CD8-positive, alpha-beta memory T cell (primary cell): ENCODE measurements at places on chromosomes 1 and 21. TPM values are rescaled to one million over a fixed set of nuclear protein-coding genes. Genes with fewer than 3 reads are reported as not detected.

EFCAB7 gene
- 6.7 TPM for total RNA-seq

KCNA3 gene
- 40.5 TPM for total RNA-seq

KRTAP21-2 gene
- not detected for total RNA-seq

B4GALT2 gene
- total RNA-seq, result 41.7 TPM

IGSF3 gene
- 2.0 TPM for total RNA-seq

LAD1 gene
- not detected for total RNA-seq

SLFNL1 gene
- 0.09 TPM for total RNA-seq

FCAMR gene
- total RNA-seq, result not detected

PEAR1 gene
- total RNA-seq, result not detected

PLA2G2F gene
- not detected for total RNA-seq

DNA sequence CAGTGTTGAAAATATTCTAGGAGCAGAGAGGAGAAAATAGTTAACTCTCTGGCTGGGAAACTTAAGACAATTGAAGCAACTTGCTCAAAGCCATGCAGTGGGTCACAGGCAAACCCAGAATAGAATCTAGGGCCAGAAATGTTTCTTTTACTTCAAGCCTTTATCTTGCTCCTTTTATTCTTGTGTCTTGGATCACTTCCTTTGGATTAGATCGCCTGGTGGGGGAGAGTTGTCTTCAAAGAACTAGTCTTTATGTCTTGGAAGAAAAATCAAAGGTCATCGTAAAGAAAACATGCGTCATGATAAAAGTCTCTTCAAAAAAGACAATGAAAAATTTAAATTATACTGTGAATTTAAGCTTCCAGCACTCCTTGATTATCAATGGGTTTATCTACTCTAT, 493.6 kb upstream of the USP24 start:
- no peak for DNase-seq

GRCh38 chr1:151147665-151148064, 1.2 kb upstream of the SEMA6C start:
- no peak for DNase-seq

GRCh38 chr1:179824265-179824664, 53.3 kb downstream of the TOR1AIP2 start:
- no peak for DNase-seq

GRCh38 chr1:61572046-61572445, 152.9 kb downstream of the TM2D1 start:
- no peak for DNase-seq

- no peak for DNase-seq
Measured at GRCh38 chr1:91591175-91591974, 90.7 kb downstream of the CDC7 start.

DNA sequence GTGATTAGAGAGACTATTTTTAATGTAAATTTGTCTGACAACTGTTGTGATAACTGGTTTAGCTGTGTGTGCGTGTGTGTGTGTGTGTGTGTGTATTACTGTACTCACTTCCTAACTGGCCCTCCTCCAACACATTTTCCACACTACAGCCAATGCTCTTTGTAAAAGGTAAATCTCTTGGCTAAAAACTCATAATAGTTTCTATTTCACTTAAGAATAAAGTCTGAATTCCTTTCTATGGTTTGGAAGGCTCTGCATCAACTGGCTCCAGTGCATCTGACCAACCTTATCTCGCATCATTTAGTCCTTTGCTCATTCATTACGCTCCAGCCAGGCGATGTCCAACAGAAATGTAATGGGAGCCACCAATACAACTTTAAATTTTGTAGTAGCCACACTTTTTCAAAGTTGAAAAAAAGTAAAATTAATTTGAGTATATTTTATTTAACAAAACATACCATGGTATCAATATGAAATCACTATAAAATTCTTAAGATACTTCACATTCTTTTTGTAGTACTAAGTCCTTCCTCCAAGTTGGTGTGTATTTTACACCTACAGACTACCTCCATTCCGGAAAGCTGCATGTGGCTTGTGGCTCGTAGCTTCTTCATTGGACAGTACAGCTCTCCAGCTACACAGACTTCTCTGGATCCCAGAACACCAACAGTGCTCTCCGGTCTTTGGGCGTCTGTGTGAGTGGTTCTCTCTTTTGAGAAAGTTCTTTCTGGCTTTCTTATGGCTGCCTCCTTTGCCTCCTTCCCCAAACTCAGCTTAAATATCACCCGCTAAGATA, 68.9 kb downstream of the NRIP1 start:
- DNase-seq, result no peak

- DNase-seq, result no peak
Measured at GRCh38 chr21:27761623-27762022, 794.7 kb upstream of the ADAMTS5 start.

- no peak for DNase-seq
Measured at GRCh38 chr1:69913977-69914376, 291.4 kb downstream of the LRRC40 start.

DNA sequence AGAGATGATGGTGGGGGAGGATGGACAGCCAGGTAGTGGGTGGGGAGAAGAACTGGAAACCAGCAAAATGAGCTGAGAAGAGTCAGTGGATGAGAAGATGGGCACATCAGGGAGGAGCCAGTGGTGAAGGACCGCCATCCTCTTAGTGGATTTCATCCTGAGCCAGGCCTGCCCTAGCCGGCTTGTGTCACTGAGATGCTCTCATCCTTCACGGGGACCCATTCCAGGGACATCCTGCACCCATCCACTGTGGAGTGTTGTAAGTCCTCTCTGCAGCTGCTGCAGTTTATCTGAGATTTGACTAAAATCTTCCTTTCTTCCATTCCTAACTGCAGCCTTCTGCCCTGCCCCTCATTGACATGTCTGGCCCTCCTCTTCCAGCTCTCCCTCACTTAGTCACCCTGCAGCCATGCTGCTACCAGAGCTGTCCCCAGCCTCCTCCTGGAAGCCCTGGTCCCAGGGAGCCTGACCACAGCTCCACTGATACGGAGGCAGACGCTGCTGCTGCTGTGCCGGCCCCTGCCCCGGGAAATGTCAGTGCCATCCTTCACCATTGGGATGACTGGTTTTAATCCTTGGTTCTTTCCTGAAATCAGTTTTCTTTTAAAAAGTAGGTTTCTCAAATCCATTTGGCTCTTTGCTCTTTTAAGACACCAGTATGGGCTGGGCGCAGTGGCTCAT, 33.2 kb downstream of the STUM start:
- peak; percentile 7 for DNase-seq

DNA sequence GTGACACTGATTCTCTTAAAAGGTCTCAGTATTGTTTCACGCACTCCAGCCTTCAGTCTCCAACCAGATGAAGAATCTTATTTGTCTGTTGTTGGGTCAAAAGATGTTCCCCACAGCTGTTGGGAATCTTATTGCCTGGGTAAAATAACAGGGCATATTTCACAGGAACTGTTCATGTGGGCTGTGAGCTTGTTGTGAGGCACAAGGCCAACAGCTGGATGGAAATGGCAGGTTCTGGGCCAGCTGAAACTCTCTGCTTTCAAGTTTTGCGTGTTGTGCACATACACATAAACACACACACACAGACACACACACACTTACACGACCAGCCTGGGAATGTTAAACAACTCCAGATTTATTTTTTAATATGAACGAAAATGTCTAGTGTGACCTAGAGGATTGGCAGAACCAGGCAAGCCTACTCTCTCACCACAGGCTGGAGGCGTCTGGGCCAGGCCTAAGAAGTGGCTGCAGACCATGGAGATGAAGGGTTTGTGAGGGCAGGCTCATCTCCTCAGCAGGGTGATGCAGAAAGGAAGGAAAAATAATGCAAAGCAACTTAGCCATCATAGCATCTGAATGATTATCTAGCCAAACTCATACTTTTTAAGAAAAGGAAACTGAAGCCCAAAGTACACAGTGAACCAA, 357.0 kb downstream of the TTLL7 start:
- no peak for DNase-seq

- no peak for DNase-seq
Measured at GRCh38 chr21:46554431-46555224, 50.3 kb downstream of the S100B start.

DNA sequence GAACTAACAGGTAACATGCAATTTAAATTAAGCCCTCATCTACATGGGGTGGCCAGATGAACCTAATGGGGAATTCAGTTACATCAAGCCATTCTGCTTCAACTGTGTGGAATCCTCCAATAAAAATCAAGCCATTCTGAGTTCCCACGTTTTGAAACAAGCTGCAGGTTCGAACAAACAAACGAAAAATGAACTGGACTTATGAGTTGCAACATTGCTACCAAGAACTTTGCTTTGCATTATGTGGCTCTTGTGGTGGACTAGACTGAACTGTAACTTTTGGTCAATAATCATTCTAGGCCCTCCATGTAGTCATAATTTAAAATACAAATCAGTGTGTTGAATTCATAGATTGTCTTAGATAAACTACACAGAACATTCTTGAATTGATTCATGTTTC, 517.2 kb downstream of the PTBP2 start:
- no peak for DNase-seq

DNA sequence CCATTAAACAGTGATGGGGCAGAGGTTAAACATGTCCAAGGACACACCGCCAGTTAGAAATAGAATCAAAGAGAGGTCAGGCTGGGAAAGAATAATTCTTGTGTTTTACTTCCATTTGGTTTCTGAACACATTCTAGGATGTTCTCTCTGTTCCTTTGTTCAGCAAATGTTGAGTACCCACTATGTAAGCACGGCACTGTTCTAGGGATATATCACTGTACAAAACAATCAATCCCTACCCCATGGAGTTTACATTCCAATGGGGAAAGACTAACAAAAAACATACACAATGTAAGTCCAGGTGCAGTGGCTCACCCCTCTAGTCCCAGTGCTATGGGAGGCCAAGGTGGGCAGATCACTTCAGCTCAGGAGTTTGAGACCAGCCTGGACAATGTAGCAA, 6.2 kb downstream of the MYOCOS start:
- no peak for DNase-seq

DNA sequence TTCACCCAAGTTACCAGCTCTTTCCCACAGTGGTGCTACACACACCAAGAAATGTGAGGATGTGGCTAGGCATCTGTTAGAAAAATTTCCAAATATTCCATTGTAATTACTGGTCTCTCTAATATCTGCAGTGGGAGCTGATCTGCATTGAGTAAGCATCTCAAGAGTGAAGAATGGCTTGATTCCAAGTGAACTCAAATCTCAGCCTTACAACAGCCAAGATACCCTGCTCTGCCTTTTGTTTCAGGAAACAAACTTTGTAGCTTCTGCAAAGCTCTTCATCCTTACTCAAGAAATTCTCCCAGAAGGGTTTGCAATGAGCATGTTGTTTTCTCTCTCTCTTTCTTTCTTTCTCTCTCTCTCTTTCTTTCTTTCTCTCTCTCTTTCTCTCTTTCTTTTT, 181.1 kb downstream of the FCRL5 start:
- no peak for DNase-seq

DNA sequence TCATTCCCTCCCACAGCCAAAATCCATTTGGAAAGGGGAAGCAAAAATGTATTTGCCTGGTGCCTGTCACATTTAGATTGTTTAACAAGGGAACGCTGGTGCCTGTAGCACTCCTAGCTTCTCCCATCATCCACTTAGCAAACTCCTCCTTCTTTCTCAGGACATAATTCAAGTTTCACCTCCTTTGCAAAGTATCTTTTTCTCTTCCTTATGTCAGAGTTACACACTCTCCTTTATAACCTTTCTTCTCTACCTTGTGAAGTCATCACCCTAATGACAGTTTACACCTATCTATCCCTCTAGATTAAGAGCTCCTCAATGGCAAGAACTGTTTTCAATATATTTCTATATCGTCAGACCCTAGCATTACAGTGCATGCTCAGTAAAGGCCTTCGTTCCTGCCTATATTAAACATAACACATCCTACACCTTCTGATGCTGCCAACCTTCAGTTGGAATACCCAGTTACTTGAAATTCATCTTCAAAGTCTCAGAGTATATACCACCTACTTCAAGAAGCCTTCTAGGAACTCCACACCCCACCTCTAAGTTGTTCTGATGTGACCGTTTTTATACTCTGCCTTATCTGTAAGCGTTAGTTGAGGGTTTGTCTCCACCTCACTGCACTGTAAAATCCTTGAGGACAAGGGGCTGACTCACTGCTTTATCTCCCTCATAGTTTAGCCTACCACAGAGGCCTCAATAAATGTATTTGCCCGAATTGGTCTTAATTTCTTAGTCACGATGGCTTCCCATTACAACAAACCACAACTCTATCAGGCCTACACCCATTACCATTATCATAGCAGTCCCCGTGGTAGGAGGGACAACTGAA, 1.0 kb upstream of the EPS15 start:
- DNase-seq, result no peak

GRCh38 chr1:182515556-182515955, 65.6 kb downstream of the RGSL1 start:
- no peak for DNase-seq

DNA sequence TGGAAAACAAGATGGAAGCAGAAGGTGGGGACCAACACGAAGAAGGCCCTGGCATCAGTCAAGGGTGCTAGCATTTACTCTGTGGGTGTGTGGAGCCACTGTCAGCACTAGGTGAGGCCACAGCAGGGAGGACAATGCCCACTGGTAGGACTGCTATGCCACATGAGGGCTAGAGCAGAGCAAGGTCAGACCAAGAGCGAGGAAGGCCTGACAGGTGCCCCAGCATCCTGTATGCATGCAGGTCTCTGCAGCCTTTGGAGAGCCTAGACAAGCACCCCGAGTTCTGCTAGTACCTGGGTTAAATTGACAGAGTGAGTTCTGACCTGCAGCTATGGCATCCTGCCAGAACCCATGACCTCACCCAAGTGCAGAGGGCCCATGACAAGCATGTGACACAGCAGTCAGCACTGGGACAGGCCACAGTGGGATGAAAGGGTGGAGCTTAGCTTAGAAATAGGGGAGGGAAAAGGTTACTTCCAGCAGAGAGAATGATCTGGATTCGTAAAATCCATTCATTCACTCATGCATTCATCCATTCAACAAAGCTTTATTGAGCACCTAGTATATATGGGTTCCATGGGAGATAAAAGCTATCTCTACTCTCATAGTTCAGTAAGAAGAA, 9.0 kb upstream of the CSF1 start:
- no peak for DNase-seq

GRCh38 chr1:48803474-48803873, 26.8 kb upstream of the BEND5 start:
- DNase-seq, result no peak

DNA sequence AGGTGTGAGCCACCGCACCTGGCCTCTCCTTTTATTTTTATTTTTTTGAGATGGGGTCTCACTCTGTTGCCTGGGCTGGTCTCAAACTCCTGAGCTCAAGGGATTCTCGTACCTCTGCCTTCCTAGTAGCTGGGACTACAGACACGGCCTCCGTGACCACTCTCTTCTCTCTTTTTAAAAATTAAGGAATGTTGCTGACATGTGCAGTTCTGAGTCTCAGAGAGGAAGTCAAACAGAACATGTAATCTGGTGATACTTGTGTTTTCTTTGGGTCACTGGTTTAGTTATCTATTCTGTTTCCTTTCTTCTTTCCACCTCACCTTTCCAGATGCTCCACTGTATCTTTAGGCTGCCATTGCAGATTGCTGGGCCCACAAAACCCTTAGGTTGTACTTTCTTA, 2.7 kb downstream of the WDTC1 start:
- DNase-seq, result no peak

- no peak for DNase-seq
Measured at GRCh38 chr1:241870336-241870735, 22.3 kb downstream of the EXO1 start.
